ENCODE measurements at places on chromosomes 16 and 17.

DNA sequence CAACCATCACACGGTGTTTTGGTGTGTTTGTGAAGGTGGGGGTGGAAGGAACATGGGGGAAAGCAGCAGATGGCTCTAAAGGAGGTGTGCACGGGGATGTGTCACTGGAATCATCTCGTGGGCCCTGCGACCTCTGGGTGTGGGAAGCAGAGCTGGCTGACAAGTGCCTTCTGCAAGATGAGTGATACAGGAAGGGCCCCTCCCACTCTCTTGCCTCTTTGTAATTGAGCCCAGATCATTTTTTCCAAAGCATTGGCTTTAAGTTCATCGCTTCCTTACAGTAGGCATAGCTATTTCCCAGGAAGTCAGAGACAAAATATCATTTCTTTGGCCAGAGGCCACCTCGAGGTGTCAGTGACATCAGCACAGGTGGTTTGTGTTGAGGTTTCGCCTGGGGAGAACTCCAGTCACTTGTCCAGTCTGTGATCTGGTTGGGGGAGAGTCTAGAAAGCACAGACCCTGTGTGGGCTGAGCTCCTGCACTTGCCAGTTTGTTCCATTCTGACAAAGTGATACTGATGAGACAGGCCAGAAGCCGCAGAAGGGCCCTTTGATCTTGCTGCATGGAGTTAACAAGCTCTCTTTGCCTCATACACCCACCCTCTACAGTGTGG is 20.6 kb upstream of the SNTB2 start:
- no peak for DNase-seq

DNA sequence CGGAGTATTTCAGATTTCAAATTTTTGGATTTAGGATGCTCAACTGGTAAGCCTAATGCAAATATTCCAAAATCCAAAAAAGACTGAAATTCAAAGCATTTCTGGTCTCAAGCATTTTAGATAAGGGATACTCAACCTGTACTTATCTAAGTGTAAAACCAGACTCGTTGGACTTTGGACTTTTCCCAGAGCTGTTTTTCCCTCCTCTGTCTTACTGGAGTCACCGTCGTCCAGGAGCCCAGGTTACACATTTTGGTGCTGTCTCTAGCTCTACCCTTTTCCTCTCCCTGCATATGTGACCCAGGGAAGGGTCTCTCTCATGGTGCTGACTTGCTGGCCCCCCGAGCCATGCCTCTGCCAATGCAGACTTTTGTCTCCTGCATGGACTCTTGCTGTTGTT is 46.0 kb upstream of the MMP2 start:
- no peak for DNase-seq

DNA sequence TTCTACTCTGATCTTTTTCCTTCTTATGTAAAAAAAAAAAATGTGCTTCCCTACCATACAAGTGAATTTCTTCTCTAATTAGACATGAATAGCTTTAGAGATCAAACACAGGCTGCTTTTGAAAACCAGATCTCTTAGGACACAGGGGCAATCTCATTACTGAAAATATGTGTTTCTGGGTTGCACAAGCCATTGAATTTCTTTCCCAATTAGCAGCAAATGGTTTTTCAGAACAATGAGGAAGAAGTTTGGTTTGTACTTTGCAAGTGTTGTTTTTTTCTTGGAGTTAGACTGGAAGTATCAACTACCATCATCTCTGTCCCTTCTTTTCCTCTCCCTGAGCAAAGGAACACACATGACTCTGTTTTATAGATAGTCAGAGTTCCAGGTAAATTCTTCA is 5.6 kb upstream of the ANKS4B start:
- no peak for DNase-seq

GRCh38 chr16:24170407-24170806 is 85.7 kb upstream of the CACNG3 start:
- DNase-seq: no peak

DNA sequence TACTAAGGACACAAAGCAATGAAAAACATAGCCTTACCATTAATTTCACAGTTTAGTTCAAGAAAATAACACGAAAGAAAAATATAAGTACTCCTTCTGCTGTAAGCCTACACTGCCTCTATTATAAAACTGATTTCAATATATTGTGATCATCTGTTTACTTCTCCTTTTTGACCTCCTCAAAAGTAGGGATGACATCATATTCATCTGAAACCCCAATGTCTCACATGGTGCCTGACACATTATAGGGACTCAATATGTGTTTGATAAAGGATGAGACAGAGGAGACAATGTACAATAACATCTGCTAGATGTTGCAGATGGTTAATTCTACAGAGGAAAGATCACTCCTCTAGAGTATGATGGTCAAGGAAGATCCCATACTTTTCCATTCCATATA is 118.4 kb upstream of the NOG start:
- DNase-seq: no peak

GRCh38 chr17:72056727-72057290 is 64.0 kb upstream of the SOX9 start:
- peak; percentile 23 for DNase-seq

GRCh38 chr17:71251276-71251675 is 869.5 kb upstream of the SOX9 start:
- no peak for DNase-seq

GRCh38 chr17:4146641-4147040 is 3.6 kb downstream of the CYB5D2 start:
- DNase-seq: no peak

DNA sequence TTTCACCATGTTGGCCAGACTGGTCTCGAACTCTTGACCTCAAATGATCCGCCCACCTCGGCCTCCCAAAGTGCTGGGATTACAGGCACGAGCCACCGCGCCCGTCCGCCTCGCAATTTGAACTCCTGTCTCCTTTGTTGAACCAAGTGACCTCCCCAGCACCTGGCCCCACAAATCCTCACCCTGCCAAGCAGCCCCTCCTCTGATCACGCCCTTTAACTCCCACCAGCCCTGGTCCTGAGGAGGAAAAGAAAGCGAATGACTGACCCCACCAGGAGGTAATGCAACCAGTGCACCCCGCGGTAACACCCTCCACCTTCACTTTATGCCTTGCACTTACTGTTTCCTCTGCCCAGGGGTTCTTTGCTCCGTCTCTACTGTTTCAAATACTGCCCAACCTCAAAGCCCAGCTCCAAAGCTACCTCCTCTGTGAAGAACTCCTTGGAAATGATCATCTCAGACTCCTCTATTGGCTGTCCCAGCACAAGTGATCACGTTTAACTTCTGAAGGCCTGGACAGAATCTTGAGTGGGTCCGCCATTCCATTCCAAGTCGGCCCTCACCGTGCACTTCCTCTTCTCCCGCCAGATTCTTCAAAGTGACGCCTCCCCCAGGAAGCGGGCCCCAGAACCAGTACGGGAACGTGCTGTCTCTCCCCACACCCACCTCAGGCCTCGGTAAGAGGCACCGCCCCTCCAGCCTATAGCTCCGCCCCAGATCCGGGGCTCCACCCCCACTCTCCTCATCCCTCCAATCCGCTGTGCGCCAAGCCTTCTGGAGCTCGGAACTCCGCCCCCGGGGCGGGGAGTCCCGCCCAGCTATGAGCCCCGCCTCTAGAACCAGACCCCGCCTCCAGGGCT is 4.4 kb downstream of the CD19 start:
- DNase-seq: no peak

- no peak for DNase-seq
Observed at GRCh38 chr16:521381-522210, 5.9 kb upstream of the CAPN15 start.

GRCh38 chr16:57382535-57383275 is 10.4 kb downstream of the CX3CL1 start:
- no peak for DNase-seq

DNA sequence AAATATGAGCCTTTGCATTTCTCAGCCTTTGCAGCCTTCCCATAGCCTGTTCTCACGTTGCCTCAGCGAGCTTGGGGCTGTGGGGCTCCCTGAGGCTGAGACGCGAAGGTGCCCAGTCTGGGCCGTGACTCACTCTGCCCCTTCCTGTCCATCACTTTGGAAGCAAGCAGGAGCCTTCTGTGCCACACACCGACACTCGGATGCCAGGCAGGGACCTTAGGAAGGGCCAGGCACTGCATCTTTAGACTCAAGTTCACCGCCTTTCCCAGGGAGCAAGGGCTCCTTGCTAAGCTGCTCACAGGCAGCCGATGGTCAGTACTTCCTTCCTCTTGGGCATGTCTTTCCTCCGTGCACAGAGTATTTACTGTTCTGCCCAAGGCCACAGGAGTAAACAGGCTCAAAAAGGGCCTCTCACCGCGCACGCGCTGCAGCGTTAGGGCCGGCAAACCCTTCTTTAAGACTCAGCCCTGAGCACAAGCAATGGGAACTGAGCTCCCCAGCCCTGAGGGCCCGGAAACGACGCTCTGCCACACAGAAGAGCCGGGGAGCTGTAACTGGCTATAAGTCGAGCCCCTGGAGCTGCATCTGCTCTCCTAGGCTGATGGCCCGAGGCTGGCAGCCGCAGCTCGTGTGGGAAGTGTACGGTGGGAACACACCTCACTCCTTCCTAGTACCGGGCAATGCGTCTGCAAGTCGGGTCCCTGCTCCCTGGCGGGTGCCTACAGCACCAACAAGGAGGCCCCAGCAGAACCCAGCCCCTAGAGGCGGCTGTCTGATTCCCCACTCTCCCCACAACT is 7.2 kb downstream of the TIMM22 start:
- DNase-seq: no peak

DNA sequence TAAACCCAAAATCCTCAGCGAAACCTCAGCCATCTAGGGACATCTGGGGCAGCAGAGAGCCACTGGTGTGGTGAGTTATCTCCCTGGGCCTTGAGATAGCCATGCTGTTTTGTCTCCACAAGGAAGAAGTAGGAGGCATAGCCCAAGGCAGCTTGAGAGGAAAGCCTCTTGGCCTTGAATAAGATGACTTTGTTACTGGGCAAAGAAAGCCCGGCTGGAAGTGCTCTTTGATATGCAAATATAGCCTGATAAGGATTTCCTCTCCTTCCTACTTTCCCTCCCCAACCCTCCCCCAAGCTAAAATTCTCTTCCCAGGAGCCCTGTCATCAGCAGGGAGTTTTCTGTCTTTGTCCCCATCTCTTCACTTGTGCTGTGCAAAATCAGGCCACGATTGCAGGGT is 694.4 kb downstream of the MAF start:
- DNase-seq: no peak

- DNase-seq: no peak
Observed at GRCh38 chr17:43882761-43883415, 24.4 kb downstream of the MPP2 start.

GRCh38 chr17:20092261-20092867 is 83.2 kb downstream of the SPECC1 start:
- DNase-seq: no peak

DNA sequence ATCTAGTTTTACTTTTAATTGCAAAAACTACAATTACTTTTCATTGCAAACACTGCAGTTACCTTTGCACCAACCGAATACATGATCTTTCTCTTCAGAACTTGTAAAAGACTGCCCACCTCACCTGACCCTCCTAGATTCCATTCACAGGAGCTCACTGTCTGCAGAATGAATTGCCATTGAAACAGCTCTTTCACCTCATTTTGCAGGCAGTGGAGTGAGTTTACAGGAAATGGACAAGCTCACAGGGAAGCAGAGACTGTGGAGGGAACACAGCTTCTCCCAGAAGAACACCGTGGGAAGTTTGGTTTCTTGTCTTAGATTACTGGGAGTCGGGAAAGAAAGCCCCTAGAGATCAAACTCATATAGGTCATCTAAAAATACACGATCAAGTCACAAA is 439.7 kb upstream of the RBFOX1 start:
- DNase-seq: no peak

DNA sequence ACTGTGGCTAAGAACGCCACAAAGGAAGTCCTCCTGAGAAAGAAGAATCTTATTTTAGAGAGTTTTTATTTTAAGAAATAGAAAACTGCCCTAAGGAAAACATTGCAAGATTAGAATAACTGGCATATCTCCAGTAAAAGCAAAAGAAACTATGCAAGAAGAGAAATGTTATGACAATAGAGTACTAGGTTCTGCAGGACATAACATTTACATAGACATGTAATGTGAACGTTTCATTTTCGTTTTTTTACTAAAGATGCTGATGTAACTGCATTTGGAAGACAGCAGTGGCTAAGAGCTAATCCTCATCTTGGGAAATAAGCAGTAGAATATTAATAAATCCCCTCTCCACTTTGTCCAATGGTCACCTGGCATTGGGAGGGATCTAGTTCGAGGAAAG is 7.8 kb upstream of the ASGR2 start:
- DNase-seq: no peak

- no peak for DNase-seq
Observed at GRCh38 chr17:42225646-42226045, 31.4 kb upstream of the GHDC start.

GRCh38 chr16:23318639-23319038 is 16.5 kb downstream of the SCNN1B start:
- DNase-seq: no peak

Data from NCI-H2107 (cell line).